ENCODE measurements at places on chromosomes 7 and 10.

GRCh38 chr10:6445671-6446316 is 134.3 kb downstream of the PRKCQ start:
- no peak for DNase-seq

DNA sequence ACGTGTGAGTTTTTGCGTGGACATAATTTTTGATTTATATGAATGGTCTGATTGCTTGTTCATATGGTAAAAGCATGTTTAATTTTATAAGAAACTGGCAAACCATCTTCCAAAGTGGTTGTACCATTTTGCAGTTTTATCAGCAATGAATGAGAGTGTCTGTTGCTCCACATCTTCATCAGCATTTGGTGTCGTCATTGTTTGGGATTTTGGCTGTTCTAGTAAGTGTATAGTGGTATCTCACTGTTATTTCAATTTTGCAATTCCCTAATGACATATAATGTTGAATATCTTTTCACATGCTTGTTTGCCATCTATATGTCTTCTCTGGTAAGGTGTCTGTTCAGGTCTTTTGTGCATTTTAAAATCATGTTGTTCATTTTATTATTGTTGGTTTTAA is 13.2 kb upstream of the PLCE1 start:
- no peak for DNase-seq

DNA sequence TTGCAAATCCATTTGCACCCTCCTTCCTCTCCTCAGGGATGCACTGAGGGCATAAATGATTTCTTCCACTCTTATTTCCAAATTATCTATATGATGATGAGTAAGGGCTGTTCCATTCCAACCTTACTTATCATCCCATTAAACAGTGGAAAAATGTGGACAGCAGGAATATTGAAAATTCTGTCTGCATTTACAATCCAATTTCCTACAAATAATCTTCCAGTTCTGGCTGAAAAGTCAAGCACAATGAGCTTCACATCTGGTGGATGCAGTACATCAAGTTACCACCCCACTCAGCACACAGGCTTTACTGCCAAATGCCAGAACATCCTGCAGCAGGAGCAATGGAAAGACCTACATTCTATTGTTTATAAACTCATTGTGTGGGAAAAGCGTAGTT is 345.0 kb upstream of the STEAP1 start:
- DNase-seq: no peak

GRCh38 chr7:2012981-2013380 is 219.8 kb downstream of the MAD1L1 start:
- DNase-seq: peak; percentile 12

GRCh38 chr10:72322280-72323058 is 32.2 kb downstream of the DNAJB12 start:
- no peak for DNase-seq

DNA sequence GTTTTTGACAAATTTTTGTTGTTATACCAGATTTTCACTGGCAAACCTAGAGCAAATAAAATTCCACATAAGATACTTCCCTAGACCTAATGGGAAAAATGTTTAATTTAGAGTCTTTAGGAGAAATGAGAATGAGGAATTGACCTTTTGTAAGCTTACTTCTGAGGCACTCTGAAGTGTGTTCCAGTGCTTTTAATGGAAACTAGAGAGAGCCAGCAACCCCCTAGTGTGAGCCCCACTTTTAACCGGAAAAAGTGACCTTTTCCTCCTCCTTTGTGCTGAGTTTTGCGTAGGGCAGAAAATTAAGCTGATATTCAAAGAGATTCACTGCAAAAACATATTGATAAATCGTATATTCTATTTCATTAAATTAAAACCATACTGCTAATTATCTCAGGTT is 5.2 kb downstream of the IKZF1 start:
- no peak for DNase-seq

DNA sequence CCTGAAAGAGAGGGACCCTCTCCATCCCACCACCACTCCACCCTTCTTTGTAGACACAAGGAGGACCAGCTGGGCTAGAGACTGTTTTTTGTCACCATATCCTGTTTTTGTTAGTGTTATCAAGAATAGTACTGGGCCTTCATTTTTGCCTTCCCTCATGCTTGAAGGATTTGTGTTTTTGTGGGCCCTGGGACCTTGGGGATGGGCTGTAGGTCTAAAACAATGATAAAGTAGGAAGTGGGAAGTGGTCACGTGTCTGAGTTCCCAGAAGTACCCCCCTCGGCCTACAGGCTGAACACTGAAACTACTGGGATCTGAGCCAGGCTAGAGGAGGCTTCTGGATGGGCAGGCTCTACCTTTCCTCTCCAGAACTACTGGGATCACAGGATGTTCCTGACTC is 8.9 kb downstream of the AGFG2 start:
- DNase-seq: peak; percentile 85

- no peak for DNase-seq
Measured at GRCh38 chr7:142024547-142024946, 28.9 kb downstream of the MGAM start.

DNA sequence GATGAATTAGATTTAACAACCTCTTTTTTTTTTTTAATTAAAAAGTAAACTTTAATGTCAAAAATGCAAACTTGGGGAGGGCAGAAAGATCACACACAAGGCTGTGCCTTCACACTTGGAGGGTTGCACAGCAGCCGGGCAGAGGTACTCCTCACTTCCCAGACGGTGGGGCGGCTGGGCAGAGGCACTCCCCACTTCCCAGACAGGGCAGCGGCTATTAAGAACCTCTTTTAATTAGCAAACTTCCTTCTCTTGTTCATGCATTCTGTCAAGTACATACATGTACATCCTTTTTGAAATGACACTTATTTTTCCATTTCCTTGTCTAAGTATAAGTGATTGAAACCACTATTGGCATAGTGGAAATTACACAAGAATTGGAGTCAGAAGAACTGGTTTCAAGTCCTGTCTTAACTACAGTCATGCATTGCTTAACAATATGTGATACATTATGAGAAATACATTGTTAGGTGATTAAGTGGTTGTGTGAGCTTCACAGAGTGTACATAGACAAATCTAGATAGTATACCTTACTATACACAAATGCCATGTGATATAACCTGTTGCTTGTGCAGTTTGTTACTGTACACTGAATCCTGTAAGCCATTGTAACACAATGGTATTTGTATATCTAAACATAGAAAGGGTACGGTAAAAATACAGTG is 26.5 kb downstream of the BTRC start:
- no peak for DNase-seq

DNA sequence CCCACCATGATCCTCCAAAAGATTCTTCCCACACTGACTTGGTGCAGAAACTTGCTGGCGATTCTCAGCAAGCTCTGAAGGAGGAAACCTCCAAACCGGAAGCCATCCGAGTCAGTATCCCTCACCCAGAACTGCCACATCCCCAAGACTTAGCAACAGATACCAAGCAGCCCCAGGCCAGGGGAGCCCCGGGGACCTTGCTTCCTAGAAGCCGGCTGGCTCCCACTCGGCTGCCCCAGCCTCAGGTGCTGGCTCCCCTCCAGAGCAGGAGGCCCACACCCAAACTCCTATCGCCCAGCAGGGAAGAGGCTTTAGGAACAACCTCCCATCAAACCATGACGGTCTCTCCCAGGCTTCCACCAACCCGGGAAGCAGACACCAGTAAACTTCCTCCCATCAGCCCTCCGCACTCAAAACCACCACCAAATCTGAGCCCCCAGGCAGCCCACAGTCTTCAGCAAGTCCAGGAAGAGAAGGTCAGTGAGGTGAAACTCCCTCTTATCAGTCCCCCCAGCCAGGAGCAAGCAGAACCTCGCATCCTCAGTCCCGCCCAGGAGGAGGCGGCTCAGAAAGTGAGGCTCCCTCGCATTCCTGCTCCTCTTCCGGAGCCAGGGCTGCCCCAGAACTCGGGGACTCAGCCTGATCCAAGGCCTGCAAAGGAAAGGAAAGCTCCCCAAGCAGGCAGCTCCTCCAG is 82.3 kb downstream of the LRGUK start:
- no peak for DNase-seq

DNA sequence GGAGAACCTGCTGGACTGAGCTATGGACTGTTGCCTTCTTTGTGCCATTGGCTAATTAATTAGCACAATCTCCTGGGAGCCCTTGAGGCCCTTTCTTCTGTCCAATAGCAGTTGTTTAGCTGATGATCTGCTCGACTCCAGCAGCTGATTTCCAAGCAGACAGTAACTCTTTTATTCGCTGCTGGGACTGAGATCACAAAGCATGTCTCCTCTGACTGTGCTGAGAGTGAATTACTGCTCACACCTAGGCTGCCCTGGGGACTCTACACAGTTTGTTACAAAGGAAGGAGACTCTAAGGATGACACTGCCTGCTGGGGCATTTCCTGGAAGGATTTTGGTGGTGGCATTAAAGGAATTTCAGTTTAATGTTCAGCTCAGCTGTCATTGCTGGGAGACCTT is 31.4 kb downstream of the CASP7 start:
- DNase-seq: no peak

GRCh38 chr7:42198296-42198695 is 38.7 kb downstream of the GLI3 start:
- DNase-seq: no peak

DNA sequence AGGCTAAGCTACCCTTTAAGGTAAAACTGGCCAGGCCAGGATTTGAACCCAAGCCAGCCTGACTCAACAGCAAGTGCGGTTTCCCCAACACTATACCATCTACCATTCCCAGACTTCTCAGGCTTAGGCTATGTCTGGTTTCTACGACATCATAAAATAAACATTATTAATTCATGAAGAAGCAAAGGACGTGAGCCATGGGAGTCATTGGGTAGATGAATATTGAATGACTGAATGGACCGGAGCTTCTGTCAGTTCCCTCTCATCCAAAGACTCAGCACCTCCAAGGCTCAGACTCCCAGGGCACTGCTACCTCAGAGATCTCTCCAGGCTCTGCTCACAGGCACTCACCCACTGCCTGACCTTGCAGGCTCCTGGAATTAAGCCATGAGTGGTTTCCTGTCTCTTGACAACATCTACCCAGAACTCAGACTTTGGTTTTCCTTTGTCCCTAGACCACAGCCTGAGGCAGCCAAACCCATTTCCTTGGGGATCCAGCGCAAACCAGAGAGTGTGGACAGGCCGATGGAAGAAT is 64.6 kb upstream of the STEAP1B start:
- DNase-seq: no peak

DNA sequence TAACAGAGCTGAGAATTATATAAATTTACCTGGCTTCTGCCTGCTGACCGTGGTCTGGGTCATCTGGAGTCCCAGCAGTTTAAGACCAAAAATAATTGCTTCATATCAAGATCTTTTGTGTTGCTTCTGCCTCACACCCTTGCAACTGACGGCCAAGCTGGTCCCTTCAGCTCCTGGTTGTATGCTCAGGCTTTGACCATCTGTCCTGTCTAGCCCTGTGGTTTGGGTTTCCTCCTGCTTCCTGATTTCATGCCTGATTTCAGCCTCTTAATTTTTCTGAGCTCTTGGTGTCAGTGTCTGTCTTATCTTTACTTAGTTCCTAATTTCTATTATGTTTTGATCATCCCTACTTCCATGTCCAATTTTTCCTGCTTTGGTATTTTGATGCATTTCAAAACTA is 87.9 kb upstream of the PLXDC2 start:
- no peak for DNase-seq

GRCh38 chr7:120201290-120201689 is 71.7 kb upstream of the KCND2 start:
- DNase-seq: no peak

GRCh38 chr10:100878291-100878910 is 34.4 kb upstream of the SLF2 start:
- DNase-seq: no peak

DNA sequence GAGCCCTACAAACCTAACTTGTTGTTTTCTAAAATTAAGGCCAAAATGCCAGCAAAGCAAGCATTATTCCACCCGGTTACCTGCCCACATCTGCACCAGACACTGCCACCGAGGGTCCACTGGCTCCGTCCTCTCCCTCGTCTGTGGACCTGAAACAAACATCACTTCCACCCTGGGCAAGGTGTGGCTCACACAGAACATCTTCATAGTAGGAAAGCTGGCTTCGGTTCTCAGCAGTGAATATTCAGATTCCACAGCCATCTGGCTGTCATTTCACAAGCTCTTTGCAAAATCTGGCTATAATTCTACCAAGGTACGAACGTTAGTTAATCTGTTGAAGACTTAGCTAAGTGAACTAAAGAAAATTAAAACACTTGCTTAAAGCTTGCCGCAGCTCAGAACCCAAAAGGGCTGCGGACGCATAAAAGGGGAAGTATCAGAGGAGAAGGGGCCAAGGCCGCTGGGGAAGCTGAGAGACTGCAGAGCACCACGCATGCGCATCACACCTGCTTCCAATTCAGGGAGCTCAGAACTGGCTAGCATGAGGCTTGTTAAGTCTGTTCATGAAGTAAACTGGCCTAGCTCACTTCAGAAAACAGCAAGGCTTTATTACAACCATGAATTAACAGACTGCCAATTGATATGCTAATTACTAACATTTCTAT is 46.1 kb downstream of the PTPRN2 start:
- DNase-seq: no peak

DNA sequence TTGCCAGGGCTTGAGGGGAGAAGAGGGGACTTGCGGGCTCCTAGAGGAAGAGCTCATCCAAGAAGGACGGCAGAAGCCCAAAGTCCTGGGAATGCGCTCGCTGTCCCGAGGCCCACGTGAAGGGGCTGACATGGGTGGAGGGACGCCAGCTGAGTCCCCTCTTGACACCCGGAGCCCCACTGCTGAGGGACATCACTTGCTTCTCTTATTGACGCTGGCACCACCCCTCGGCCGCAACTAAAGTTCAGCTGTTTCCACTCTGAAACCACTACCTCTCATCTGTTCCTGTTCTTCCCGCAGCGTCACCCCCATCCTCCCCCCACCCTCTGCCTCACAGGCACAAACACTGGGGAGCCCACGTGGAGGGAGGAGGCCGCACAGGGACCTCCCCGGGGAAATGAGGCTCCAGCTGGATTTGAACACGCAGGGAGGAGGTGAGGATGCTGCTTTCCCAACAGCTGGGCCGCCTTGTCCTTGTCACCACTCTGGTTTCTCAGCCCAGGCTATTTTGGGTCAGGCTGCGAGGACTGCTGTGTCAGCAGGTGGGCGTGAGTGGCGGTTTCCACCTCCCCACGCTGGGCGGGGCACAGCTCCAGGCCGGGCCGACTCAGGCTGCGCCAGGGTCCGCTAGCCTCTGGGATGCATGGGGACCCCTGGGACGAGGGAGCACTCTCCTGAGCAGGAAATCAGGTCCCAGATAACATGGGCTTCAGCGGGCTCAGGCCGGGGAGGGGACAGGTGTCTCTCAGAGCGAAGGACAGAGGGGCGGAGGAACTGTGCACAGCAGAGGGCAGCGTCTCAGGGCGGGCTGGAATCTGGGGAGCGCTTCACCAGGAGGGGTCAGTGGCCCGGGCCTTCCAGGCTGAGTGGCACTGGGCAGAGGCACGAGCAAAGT is 156.3 kb downstream of the ZNF248 start:
- no peak for DNase-seq

GRCh38 chr10:63396133-63396761 is 69.5 kb downstream of the JMJD1C start:
- no peak for DNase-seq

GRCh38 chr7:86149024-86149665 is 494.6 kb upstream of the GRM3 start:
- DNase-seq: no peak

GRCh38 chr10:113499806-113500205 is 53.0 kb upstream of the HABP2 start:
- DNase-seq: no peak

- DNase-seq: no peak
Measured at GRCh38 chr10:2918489-2918888, 148.9 kb upstream of the PFKP start.

Measured in NCI-H2029 treated with DMSO at 0.1 percent for 48 hours (cell line).